ENCODE measurements at places on chromosomes 4 and X. TPM values are rescaled to one million over a fixed set of nuclear protein-coding genes. Genes with fewer than 3 reads are reported as not detected.
A peak's percentile ranks its signal among the peaks of the same experiment; 100 is the strongest.

The VCX3A gene
- total RNA-seq, result 0.36 TPM

The NAT8L gene
- 17.1 TPM for total RNA-seq

The CCDC110 gene
- 5.7 TPM for total RNA-seq

DNA sequence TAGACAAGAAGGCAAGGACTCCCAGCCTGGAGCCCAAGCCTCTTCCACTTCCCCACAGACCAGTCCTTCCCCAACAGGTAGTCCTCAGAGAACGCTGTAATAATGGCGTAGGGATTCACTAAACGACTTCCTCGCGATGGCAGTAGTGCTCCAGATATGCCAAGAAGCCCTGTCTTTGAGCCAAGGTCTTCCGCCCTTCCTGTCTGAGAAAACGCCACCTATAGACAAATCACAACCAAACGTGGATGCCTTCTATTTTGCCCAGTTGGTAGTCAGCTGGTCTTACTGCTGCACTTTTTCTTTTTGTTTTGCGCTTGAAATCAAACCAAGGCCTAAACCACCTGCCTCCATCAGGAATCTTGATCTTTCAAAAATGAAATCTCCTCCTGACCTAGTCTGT is 203.3 kb downstream of the OR13H1 start:
- no peak for ATAC-seq

DNA sequence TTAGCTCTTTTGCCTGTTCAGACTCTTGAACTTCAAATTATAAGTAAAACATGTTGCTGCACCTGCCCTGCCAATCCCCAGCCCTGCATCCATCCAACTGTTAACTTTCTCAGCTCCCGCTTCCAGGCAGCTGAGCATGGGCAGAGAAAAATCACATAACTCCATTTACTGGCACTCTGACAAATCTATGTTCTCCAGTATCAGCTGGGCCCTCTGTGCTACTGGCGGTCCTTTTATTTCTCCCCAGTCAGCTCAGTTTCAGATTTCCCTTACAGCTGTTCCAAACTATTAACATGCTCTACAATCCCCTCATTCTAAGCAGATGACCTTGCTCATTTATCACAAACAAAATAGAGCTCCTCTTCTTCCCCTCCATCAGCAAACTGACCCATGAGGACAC is 240.4 kb upstream of the TET2 start:
- ATAC-seq, result peak; percentile 21

DNA sequence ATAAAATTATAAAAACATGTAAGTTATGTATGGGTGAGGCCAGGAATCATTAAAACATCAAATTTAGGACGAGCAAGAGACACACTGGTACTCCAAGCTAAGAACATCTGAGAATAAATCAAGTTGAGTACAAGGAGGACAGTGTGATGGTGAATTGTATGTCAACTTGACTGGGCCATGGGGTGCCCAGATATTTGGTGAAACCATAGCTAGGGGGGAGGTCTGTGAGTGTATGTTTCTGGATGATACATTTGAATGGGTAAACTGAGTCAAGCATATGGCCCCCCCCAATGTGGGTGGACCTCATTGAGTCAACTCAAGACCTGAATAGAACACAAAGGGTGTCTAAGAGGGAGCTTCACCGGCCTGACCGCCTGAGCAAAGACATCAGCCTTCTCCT is 115.3 kb upstream of the BCOR start:
- no peak for ATAC-seq

DNA sequence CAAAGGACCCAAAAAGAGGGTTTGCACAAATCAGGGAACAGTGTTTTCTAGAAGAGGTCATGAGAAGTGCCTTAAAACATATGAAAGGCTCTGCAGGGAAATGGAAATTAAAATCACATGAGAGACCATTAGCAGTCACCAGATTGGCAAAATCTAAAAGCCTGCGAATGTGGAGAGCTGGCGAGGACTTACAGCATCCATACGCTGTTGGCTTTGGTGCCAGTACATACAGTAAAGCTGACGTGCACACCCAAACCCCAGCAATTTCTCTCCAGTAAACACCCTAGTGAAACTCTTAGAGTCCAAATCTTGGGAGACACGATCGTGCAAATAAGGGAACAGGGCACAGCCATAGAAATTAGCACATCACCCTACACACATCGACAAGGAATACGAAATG is 25.4 kb upstream of the PPP2R2C start:
- ATAC-seq, result no peak

All from motor neuron (in vitro differentiated cells).